ENCODE measurements at places on chromosomes 13 and 19. TPM values are rescaled to one million over a fixed set of nuclear protein-coding genes. Genes with fewer than 3 reads are reported as not detected.

The SUCLA2 gene
- polyA plus RNA-seq = 59.2 TPM

The ARRDC5 gene
- not detected for polyA plus RNA-seq

The ACER1 gene
- polyA plus RNA-seq = not detected

The PTPRH gene
- 0.16 TPM for polyA plus RNA-seq

The CAPNS1 gene
- polyA plus RNA-seq = 551 TPM

The WDR88 gene
- polyA plus RNA-seq = 0.44 TPM

The LGALS4 gene
- polyA plus RNA-seq = 1.6 TPM
